Tibial nerve (tissue), 4 donors: ENCODE measurements at places on chromosomes 3 and 15. TPM values are rescaled to one million over a fixed set of nuclear protein-coding genes. Genes with fewer than 3 reads are reported as not detected.

DNA sequence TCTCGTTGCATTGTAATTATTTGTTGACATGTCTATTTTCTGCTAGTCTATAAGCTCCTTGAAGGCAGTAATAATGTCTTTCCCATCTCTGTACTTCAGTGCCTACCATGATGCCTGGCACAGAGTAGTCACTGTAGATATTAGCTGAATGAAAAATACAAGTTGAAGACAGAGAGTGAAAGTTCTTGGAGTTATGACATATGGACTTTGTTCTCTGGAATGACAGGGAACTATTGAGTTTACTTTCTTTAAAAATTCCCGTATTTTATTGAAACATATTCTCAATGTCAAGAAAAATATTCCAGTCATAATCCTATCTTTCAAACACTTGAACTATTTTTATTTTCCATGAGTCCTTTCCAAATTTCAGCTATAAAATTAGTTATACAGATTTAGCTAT is 3.0 kb downstream of the BLM start:
- no peak for DNase-seq

Gene IQCF5
- total RNA-seq: not detected

- DNase-seq: no peak
Observed at GRCh38 chr15:74420193-74420905, 13.4 kb downstream of the SEMA7A start.

GRCh38 chr15:53511175-53511574 is 248.3 kb downstream of the WDR72 start:
- DNase-seq: no peak

DNA sequence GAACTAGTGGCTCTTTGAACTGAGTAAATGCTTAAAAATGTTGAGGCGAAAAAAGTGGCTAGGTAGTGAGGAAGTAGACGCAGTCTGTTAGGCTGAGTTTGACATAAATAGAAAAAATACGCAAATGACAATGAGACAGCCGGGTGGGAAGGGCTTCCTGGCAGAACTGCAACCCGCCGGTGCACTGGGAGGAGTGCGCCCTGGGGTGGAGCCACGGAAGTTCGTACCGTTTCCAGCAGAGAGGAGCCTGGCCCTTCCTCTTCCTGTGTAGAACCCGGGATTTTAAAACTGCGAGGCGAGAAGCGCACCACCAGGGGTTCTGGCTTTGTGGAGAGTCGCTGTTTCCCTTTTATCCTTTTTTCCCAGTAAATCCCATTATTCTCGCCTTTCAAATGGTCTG is 602.6 kb downstream of the PYDC2 start:
- no peak for DNase-seq

DNA sequence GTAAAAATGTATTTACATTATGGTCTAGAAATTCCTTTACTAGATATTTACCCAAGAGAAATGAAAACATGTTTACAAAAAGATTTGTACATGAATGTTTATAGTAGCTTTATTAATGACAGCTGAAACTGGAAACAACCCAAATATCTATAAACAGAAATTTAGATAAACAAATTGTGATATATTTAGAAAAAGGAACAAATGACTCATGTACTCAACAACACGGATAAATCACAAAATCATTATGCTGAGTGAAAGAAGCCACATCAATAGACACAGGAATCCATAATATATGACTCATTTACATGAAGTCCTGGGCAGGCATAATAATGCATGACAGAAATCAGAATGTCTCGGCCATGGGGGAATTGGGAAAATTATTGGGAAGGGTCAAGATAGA is 1020.2 kb downstream of the SQOR start:
- DNase-seq: no peak

Gene CCDC9B
- total RNA-seq: 19.3 TPM

- no peak for DNase-seq
Observed at GRCh38 chr3:112373924-112374323, 41.0 kb downstream of the CD200 start.

Gene TMEM158
- total RNA-seq: not detected

Gene FRMD4B
- total RNA-seq: 41.7 TPM

Gene LYZL4
- not detected for total RNA-seq
